ENCODE measurements at places on chromosomes 1 and 21. TPM values are rescaled to one million over a fixed set of nuclear protein-coding genes. Genes with fewer than 3 reads are reported as not detected.

DNA sequence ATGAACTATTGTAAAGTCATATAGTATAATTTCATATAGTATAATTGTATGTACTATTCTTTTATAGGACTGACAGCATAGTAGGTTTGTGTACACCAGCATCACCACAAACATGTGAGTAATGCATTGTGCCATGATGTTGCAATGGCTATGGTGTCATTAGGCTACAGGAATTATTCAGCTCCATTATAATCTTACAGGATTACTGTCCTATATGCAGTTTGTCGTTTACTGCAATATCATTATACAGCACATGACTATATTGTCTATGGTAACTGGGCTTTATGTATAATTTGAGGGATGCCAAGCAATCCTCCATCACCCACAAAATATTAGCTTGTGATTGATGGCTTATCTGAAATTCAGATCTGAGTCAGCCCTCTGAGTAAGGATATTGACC is 54.2 kb upstream of the PBX1 start:
- H3K4me3 ChIP-seq: no peak overlapping the region
- DNase-seq: no peak
- no peak overlapping the region for H3K27ac ChIP-seq
- no peaks in the 10 kb centered on the region for H3K36me3 ChIP-seq

The ANGPTL3 gene
- not detected for total RNA-seq

GRCh38 chr1:186858923-186859322 is 30.2 kb downstream of the PLA2G4A start:
- DNase-seq: no peak
- no peaks in the 10 kb centered on the region for H3K36me3 ChIP-seq
- no peaks in the 10 kb centered on the region for H3K27me3 ChIP-seq
- no peak overlapping the region for H3K27ac ChIP-seq
- H3K4me1 ChIP-seq: peaks cover 4% of the 10 kb centered on the region
- H3K4me3 ChIP-seq: no peak overlapping the region

DNA sequence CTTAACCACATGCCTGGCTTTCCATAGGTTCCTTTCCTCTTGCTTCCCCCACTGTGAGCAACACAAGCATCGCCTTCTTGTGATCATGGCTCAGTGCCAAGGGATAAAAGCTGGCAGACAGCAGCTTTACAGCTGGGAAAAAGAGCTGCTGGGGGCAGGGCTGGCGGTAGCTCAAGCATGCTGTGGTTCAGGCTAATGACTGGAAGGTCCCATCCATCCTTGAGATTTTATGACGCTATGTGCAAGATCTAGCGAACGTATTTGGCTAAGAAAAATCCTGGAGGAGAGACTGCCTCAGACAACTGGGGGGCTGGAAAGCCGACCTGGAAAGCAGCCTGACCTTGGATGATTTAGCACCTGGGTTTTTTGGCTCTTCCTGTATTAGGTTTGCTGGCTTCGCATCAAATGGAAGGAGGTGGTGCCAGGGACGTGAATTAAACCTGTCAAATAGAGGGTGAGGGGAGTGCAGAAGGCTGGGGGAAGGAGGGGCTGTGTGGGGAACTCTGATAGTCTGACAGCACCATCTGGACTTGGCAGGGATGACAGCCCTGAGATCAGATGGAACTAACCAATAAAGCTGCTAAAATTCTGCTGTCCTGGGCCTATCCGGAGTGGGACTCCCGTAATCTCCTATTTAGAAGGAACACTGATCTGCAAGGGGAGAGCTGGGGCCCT is 34.8 kb downstream of the ZMYND12 start:
- no peaks in the 10 kb centered on the region for H3K27me3 ChIP-seq
- H3K4me1 ChIP-seq: peaks cover 48% of the 10 kb centered on the region
- peak overlapping the region; percentile 2 for H3K4me3 ChIP-seq
- H3K27ac ChIP-seq: peak overlapping the region; percentile 74
- no peaks in the 10 kb centered on the region for H3K36me3 ChIP-seq

The ALX3 gene
- not detected for total RNA-seq

The PIK3CD gene
- 2.6 TPM for total RNA-seq

GRCh38 chr1:110743397-110743796 is 68.7 kb upstream of the KCNA3 start:
- no peak for DNase-seq
- no peaks in the 10 kb centered on the region for H3K36me3 ChIP-seq
- no peak overlapping the region for H3K27ac ChIP-seq
- H3K27me3 ChIP-seq: peaks cover 64% of the 10 kb centered on the region
- no peaks in the 10 kb centered on the region for H3K4me1 ChIP-seq

DNA sequence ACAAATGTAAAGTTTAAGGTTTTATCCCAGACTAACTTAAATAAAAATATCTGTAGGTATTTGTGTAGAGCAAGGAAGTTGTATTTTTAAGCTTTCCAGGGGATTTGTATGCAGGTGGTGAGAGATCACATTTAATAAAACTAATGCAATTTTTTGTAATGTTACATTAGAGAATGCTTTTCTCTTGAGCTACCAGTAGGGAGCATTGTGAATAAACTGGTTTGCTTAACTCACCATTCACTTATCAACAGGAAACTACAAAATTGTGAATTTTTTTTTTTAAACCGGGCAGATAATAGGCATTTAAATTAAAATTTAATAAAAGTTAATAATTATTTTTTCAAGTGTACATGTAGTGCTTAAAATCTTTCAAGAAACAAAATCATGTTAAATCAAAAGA is 78.6 kb downstream of the IVNS1ABP start:
- peaks cover 12% of the 10 kb centered on the region for H3K36me3 ChIP-seq
- no peak overlapping the region for H3K4me3 ChIP-seq
- peaks cover 29% of the 10 kb centered on the region for H3K4me1 ChIP-seq
- no peaks in the 10 kb centered on the region for H3K27me3 ChIP-seq
- no peak for DNase-seq

DNA sequence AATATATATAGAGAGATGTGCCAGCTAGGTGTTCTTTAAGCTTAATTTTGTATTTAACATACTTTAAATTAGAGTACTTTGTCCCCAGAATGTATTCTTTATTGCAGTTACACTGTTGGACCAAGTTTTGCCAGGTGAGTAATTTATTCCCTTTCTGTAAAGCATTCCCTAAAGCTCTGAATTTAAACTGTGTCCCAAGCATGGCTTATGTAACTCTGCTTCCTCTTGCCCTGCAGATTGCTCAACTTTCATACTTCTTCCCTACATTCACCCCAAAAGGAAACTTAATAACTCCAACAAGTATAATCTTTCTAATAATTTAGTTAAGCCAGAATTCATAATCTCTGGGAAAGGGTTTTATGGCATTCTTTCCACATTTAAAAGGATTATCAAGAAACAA is 5.6 kb downstream of the LYPLAL1 start:
- no peak overlapping the region for H3K4me3 ChIP-seq
- no peaks in the 10 kb centered on the region for H3K27me3 ChIP-seq
- H3K27ac ChIP-seq: peak overlapping the region; percentile 37
- H3K36me3 ChIP-seq: peaks cover 23% of the 10 kb centered on the region
- no peak for DNase-seq
- H3K4me1 ChIP-seq: peaks cover 92% of the 10 kb centered on the region

GRCh38 chr21:44496564-44497550 is 41.5 kb downstream of the LRRC3 start:
- no peak for DNase-seq
- peaks cover 36% of the 10 kb centered on the region for H3K27me3 ChIP-seq
- no peak overlapping the region for H3K4me3 ChIP-seq
- H3K4me1 ChIP-seq: peaks cover 37% of the 10 kb centered on the region

The VCAM1 gene
- 4.0 TPM for total RNA-seq

The CYP4A11 gene
- not detected for total RNA-seq

- no peaks in the 10 kb centered on the region for H3K27me3 ChIP-seq
- H3K4me1 ChIP-seq: peaks cover 40% of the 10 kb centered on the region
- DNase-seq: peak; percentile 69
- H3K36me3 ChIP-seq: no peaks in the 10 kb centered on the region
These were observed 9.0 kb upstream of the FAM131C start for GRCh38 chr1:16082283-16083038.

The DNALI1 gene
- 6.9 TPM for total RNA-seq

The TMPRSS15 gene
- not detected for total RNA-seq

The SERINC2 gene
- 1.6 TPM for total RNA-seq

The CCDC185 gene
- not detected for total RNA-seq

DNA sequence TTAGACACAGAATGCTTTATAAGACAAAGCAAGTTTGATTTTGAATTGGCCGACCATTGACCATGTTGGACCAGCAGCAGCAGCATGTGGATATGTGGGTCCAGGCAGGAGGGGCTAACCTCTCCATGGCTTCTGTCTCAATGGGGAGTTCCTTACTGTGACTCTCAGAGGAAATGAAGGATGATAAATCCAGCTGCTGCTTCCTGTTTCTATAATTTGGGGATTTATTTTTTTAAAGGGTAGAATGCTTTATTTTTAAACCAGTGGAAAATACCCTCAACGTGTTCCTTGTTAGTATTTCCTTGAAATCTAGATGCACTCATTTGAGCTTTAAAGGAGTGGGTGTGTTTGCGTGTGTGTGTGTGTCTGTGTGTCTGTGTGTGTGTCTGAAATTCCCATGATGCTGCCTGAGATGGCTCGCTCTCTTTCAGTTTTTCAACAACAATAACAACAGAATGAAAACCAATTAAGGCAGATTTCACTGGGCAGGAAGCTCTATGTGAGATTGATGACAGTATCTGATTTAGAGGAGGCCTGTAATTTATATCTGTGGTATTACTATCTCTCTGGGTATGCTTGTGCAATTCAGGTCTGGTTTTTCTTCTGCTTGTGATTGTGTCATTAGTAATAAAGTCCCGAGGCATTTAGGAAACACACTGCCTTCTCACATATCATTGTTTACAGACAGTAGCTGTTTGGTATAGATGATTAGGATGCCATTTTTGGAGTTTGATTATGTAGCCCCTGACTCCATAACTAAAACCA is 86.1 kb upstream of the ZNF326 start:
- no peak for DNase-seq
- no peaks in the 10 kb centered on the region for H3K36me3 ChIP-seq
- H3K27ac ChIP-seq: peak overlapping the region; percentile 73
- no peak overlapping the region for H3K4me3 ChIP-seq

GRCh38 chr1:65401612-65402011 is 18.9 kb upstream of the LEPR start:
- H3K36me3 ChIP-seq: peaks cover 4% of the 10 kb centered on the region
- H3K4me1 ChIP-seq: no peaks in the 10 kb centered on the region
- no peak overlapping the region for H3K27ac ChIP-seq
- DNase-seq: no peak
- H3K27me3 ChIP-seq: no peaks in the 10 kb centered on the region

DNA sequence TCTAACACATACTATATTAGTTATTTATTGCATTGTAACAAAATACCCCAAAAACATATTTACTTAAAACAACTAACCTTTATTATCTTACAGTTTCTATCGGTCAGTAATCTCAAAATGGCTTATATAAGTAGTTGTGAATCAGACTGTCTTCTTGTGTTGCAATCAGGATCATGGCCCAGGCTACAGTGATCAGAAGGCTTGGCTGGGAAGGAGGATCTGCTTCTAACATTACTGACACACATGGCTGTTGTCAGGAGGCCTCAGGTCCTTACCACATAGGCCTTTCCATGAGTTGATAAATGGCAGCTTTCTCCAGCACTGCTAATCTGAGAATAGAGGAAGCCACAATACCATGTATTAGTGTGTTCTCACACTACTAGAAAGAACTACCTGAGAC is 33.7 kb downstream of the CFH start:
- no peaks in the 10 kb centered on the region for H3K4me1 ChIP-seq
- H3K27me3 ChIP-seq: no peaks in the 10 kb centered on the region
- DNase-seq: no peak
- no peak overlapping the region for H3K27ac ChIP-seq
- no peak overlapping the region for H3K4me3 ChIP-seq

The NES gene
- 164 TPM for total RNA-seq

All from left ventricle myocardium inferior (tissue), 1 donor.